ENCODE measurements at places on chromosomes 7 and 10.
A peak's percentile ranks its signal among the peaks of the same experiment; 100 is the strongest.

DNA sequence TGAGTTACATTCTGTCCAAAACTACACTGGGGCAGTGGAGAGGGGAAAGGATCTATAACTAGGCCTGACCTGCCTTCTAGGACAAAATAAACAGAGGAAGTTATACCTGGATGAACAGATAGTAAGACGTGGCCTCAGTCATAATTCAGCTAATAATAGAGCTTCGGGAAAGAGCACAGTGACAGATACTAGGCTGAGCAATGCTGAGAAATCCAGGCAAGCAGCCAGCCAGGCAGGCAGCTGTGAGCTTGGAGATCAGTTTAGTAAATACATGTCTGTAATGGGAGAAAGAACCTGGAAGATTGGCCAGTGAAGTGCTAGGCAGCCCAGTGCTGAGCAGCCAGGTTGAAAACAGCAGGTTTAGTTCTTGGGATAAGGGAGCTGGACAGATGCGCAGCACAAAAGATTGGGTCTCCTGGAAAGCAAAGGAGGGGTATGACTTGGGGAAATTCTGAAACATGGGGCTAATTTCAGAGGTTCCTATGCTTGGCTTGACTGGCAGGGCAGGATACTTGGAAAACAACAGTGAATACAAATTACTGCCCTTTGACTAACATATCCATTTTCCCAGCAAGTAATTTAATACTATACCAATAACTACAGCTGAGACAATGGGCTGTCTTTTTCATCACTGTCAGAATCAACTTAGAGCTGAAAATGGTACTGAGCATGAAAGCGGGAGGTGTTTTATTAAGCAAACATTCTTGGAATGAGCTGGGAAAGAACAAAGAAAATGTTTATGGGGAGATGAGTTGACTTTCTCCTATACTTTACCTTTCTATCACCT, 140.8 kb downstream of the DGKB start:
- no peak for DNase-seq

- DNase-seq, result no peak
These were observed 58.7 kb upstream of the NANOS1 start for GRCh38 chr10:118970770-118971169.

DNA sequence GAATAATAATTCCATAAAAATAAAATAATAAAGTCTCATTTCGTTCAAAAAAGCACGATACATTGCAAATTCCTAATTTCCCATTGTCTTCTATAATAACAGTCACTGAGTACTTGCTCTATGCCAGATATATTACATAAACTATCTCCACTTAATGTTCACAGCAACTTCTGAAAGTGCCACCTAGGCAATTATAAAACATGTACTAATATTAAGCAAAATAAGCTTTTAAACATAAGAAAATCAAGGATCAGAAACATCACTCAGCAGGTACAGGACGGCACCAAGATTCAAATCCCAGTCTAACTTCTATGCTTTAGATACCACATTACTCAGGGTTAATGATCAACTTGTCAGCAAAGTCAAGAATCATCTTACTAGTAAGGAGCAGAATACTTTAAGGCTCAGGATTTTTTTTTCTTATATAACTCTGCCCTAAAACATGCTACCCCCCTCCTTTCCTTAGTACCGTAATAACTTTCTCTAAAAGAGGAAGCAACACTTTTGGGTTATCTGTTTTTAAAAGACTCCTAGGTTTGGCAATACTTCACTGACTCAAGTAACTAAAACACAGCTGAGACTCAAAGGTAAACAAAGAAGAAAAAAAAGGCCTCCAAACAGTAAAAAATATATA, 51.3 kb downstream of the USP6NL start:
- DNase-seq, result peak; percentile 91

DNA sequence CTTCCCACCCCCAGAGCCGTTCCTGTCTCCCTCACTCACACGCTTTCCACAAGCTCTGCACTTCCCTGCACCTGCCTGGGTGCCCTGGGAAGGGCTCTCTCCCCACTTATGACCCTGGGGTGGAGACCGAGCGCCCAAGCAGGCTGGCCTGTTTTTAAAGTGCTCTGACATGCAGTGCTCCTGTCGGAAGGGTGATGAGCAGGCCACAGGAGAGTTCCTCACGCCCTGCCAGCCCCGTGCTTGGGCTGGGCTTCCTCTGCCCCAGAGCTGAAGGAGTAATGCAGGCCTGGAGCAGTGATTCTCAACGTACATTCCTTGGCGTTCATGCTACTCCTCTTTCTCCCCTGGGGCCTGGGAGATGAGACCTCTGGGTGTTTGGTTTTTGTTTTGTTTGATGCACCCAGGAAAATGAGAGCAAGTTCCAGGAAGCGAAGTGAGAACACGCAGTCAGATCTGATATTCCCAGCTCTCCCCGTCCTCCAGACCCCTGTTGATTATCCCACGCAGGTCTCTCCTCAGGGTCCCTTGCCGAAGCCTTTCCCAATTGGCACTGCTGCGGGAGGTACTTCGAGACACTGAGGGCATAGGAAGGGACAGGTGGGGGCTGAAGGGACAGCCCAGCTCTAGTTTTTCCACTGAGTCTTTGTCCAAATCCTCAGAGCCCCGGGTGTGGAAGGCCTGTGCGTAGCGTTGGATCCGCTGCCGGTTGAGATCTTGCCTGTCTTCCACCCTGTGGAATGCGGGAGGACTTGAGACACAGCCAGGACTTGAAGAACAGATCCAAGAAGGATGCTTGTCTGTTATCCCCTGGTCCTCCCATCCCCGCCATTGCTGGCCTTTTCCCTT, 14.1 kb downstream of the TRPV6 start:
- DNase-seq, result no peak

DNA sequence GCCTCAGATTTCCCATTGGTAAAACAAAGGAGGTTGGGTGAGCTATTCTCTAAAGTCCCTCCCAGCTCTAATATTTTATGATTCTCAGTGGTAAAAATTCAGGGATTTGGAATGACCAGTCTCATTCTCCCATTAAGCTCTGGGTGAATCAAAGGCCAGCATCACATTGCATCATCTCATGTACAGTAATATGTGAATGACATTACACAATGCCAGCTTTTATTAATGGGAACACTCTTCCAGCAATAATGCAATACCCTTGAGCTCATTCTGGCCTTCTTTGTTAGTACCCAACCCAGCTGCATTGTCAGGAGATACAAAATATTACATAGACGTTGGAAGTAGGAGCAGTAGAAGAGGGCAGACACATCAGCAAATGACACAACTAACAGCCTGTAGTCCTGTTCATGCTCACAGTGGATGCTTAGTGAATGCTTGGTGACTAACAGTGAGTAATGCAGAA, 100.0 kb upstream of the EGR2 start:
- DNase-seq, result no peak

DNA sequence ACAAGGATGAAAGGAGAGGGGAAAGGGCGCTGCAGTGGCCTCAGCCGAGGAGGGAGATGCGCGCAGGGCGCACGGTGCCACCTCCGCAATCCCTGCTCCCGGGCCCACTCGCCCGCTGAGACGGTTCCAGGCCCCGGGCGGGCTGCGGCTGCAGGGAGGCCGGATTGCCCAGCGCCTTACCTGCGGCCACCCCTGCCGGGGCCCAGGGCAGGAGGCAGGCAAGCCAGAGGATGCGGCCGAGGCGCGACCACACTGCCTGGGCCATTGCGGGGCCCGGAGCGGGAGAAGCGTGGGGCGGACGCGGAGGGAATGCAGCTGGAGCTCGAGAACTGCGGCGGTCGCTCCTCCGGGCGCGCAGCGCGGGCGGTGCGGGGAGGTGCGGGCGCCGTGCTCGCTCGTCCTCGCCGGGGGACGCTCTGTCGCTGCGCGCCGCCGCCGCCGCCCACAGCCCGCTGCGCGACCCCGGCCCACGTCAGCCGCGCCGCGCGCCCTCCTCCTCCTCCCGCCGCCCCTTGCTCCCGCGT, at the start of gene TMEM130:
TMEM130 (minus strand) TSS at position 418 of the 524 bp plus-strand sequence; CDS start at position 265, 153 bp downstream.
- DNase-seq, result no peak

- no peak for DNase-seq
These were observed 206.6 kb downstream of the DIP2C start for GRCh38 chr10:482848-483247.

GRCh38 chr7:115654384-115655214, 376.0 kb downstream of the TFEC start:
- no peak for DNase-seq

DNA sequence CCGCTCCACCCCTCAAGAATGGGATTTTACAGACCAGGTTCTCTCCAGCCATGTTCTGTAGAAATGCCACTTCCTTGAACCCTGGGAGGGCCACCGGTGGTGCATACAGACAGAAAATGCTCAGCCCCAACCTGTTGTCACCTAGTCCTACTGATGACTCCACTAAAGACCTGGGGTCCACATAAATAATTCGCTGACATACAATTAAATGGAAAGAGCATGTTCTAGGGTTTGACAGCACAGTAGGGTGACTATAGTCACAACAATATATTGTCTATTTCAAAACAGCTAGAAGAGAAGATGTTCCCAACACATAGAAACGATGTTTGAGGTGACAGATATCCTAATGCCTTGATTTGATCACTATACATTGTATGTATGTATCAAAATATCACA, 155.6 kb upstream of the NEBL start:
- no peak for DNase-seq

DNA sequence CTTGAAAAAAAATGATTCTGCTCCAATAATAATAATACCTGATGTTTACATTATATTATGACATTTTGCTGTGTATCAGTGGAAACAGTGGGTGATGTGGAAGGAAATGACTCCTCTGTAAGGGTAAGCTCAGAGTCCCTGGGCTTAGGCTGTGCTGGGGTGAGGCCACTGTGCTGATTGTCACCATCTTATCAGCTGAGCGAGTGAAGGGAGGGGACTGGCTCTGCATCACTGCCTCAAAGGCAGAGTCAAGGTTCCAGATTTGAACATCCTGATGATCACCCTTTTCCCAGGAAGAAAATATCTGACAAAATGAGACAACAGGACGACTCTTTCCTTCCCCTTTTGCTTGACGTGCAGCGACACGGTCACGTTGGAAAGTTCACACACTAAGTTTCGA, 24.0 kb upstream of the HABP2 start:
- DNase-seq, result no peak

DNA sequence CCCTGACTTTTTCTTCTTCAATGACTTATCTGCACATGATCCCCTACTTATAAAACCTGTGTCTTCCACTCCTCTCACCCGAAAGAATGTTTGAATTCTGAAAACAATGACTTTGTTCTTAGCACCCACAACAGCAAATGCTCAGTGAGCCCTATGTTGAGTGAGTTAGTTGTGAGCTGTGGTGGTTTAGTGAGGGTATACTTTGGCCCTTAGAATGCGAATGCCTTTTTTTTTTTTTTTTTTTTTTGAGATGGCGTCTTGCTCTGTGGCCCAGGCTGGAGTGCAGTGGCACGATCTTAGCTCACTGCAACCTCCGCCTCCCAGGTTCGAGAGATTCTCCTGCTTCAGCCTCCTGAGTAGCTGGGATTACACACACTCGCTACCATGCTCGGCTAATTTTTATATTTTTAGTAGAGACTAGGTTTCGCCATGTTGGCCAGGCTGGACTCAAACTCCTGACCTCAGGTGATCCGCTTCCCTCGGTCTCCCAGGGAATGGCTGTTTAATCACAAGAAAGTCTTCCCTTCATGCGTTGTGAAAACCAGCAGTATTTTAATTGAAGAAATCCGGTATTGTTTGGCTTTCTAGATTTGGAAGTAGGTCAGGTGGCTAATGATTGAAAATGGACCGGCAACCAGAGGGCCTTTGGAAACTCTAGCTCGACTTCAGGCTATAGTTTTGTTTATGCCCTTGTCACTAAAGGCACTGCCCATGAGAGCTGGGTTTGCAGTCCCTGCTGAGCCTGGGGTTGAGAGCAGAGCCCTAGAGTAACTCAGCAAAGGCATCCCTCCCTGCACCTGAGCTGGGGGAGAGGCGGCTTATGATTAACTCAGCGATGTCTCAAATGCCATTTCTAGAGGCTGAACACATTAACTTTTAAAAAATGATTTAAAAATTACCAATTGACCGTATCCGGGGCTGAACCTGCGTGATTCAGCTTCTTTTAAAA, 41.3 kb downstream of the CUX1 start:
- no peak for DNase-seq

GRCh38 chr7:81715984-81716588, 53.8 kb downstream of the HGF start:
- no peak for DNase-seq

DNA sequence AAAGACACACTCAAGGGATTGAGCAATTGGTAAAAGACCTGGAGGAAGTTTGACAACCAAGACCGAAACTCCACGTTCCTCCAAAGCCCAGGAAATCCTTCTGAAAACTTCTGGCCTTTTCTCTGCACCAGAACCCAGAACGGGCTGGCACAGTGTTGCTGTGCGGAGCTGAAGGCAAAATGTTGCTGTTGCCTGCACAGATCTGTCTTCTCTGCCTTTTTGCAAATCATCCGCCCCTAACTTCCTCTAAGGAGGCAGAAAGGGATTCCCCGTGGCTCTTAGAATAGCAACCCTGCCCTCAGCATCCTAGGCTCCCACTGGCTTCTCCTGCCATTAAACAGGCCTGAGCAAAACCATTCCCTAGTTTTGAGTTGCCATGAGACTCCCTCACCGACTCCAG, 44.9 kb downstream of the FIGNL1 start:
- peak; percentile 45 for DNase-seq

- no peak for DNase-seq
These were observed 23.7 kb downstream of the SLC29A3 start for GRCh38 chr10:71342573-71343391.

GRCh38 chr7:142391191-142391992, 133.5 kb upstream of the PRSS58 start:
- peak; percentile 77 for DNase-seq

DNA sequence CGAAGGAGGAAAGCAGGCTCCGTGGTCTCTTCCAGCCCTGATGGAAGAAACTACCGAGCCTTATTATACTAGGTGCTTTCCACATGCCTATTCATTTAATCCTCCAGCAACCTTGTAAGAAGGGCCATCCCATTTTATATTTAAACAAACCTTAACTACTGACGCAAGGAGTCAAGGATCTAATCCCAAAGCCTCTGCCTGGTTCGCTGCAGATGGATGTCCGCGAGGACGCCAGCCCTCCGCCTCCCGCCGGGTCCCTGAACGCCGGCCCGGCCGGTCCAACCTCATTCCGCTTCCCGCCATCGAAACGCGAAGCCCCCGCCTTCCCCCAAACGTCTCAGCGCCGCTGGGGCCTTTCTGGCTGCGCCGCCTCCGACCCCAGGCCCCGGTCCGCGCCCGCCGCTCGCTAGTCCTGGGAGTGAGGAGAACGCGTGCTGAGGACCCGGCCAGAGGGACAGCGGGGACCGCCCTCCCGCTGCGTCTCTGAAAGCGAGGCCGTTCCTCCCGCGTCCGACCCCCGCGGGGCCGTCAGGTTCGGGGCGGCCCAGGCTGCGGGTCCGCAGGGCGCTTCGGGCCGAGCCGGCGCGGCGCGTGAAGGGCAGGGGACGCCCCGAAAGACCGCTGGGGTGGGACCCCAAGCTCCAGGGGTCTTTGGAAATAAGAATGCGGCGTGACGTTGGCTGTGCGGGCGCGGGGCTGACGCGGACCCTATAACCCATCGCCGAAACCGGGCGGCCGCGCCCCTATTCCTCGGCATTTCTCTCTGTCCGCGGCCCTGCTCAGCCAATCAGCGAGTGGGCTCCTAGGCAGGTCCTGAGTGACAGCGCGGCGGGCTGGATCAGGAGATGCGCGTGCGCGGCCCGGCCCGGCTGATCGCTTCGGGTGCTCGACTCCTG, at the start of gene ATP6V0E2:
ATP6V0E2 (plus strand) TSS at position 896 of the 896 bp plus-strand sequence. CDS start 97 bp downstream, outside the sequence.
- DNase-seq, result peak; percentile 89

DNA sequence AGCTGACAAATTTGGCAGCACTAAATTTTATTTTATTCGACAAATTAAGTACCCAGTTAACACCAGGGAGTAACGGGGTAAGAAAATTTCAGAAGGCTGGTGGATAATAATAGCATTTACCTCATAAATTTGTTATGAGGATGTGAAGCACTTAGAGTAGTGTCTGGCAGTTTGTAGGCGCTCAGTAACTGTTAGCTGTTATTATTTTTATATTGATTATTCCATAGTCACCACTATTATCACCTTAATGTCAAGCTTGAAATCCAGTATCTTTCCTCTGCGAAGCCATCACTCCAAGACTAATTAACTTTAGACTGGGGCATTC, 563 bp upstream of the COA1 start:
- no peak for DNase-seq
